ENCODE measurements at places on chromosomes 1 and 21.

- no peak for DNase-seq
These were observed 122.8 kb downstream of the GALNT2 start for GRCh38 chr1:230189824-230190223.

DNA sequence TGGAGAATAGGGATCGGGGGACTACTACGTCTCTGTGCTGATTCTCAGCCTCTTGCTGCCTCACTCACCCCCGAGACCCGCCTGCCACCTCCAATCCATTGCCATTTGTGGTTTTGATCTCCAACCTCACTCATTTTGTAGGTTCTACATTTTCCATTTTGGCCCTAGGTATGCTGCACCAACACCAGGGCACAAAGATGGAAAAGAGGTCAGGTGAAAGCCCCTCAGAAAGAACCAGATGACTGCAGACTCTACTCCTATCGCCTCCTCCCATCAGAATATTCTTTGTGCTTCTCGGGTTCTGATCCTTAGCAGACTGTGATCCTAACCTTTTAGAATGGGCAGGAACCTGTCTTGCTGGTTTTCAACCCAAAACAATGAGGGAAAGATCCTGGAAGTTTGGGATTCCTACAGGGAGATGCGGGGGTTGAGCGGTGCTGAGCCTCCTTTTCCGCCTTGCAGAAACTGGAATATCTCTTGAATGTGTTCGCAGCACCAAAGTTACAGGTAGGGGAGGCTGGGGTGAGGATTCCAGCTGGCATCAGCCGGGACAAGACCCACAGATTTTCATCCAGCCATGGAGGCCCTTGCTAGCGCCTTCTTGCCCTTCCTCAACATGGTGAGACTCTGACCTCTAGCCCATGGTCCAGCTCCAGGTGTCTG, 53.1 kb downstream of the RHBG start:
- no peak for DNase-seq

DNA sequence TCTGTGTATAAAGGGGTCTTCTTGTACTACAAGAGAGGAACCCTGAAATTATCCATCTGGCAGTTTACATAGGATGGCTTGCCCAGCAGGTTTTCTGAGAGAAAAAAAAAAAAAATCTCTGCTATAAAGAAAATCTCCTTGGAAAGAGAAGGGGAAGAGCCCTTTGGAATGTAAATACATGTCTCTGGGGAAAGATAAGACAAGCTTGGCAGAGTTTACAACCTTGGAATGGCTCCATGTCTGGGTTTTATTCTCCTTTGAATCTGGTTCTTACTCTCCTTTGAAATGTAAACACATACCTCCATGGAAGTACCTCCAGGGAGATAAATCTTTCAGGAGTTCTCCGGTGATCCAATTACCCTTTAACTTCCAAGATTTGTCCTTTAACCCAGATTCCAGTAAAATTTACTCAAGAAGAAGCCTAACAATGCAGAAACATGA, 45.1 kb upstream of the DNAH14 start:
- no peak for DNase-seq

GRCh38 chr1:51168936-51169335, 66.9 kb downstream of the C1orf185 start:
- no peak for DNase-seq

GRCh38 chr1:204278958-204279357, 65.2 kb upstream of the GOLT1A start:
- no peak for DNase-seq

Data from left hindlimb (tissue), 1 donor.